ENCODE measurements at places on chromosomes 2 and 18.

DNA sequence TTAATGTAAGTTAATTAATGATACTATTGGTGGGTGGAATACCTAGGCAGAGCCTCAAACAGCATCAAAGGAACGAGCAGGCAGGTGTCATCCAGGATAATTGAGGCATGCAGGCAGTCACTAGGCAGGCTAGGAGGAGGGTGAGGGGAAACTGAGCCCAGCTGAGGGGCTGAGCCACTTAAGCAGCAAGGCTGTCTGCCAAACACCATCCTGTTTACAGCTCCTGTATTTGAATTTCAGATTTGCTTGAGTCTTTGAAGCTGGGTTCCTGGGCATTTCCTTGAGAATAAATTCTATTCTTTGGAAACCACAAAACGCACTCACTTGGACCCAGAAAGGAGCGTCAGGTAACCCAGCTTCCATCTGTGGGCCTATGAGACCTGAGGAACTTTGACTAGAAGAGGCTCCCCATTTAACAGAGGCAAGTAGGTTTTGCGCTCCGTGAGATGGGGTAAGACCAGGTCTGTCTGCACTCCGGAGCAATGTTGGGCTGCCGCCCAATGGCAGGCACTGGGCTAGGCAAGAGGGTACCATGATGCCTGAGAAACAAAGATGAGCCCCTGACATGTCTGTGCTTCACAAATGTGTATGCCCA lies 2.0 kb downstream of the EDAR start:
- no peak for DNase-seq

DNA sequence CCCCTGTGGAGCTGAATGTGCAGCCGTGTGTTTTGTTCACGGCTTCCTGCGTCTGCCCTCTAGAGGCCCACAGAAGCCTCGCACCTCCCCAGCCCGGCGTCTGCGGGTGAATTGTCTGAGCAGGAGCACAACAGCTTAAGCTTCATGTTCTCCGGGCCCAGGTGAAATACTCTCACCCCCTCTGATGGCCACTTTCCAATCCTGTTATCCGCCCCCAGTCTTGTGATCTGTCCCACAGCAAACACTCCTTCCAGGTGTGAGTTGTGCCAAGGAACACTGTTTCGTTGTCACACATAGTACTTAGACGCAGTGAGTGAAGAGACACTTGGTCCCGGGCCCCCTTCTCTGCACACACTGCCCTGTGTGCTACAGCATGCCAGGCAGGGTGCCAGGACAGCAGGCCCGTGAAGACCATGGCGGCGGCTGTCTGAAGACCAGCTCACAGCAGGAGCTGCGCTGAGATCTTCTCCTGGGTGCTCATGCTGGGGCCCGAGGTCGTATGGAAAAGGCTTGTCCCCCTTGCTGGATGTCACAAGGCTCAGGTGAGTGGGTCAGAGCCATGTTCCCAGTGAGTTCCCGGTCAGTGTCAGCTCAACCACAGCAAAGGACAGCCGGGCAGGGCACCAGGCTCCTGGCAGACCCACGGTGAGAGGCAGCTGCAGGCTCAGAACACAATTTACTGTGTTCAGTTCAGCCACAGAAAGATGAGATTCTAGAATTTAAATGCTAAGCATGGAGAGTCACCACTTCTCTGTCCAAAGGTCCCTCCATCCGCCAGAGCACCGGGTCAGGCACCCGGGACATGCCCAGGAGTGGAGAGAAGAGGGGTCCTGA lies 6.8 kb upstream of the PXDN start:
- peak; percentile 63 for DNase-seq

- no peak for DNase-seq
These were observed 19.7 kb downstream of the DARS1 start for GRCh38 chr2:135965756-135966155.

DNA sequence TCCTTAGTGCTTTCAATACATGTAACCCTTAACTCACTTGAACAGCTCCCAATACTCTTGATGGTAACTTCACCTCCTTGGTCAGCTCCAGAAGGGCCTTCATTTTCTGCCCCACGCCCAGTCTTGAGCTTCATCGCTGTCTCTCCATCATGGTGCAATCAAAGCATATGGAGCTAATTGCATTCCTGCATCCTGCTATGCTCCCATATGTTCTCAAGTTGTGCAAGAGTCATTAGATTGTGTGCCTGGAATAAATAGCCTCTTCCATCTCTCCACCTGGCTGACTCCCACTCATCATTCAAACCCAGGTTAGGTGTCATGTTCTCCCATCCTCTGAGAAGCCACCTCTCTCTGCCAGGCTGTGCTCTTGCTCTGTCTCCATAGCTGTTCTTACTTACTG lies 364.5 kb upstream of the RGPD4 start:
- DNase-seq, result no peak

- DNase-seq, result no peak
These were observed 438.0 kb upstream of the CDH20 start for GRCh38 chr18:60895181-60895580.

GRCh38 chr2:100551303-100551702 lies 11.5 kb upstream of the PDCL3 start:
- DNase-seq, result no peak

DNA sequence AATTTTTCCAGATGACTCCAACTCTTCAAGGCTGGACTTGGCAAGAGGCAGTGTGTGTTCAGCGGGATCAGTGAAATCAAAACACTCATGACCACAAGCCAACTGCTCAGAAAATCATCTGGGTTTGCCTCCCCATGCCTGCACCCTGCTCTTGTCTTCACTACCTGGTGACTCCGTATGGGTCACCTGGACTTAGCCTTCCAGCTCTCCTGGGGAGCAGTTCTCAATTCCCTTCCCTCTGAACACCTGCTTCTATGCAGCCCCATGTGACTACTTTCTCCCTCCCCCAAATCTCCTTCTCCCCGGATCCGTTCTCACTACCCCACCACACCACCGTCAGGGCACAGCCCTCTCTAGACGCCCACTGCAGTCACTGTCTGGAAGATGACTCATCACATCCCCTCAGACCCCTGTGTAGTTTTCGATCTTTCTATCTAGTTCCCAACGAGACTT lies 130.2 kb upstream of the ID2 start:
- DNase-seq, result no peak

DNA sequence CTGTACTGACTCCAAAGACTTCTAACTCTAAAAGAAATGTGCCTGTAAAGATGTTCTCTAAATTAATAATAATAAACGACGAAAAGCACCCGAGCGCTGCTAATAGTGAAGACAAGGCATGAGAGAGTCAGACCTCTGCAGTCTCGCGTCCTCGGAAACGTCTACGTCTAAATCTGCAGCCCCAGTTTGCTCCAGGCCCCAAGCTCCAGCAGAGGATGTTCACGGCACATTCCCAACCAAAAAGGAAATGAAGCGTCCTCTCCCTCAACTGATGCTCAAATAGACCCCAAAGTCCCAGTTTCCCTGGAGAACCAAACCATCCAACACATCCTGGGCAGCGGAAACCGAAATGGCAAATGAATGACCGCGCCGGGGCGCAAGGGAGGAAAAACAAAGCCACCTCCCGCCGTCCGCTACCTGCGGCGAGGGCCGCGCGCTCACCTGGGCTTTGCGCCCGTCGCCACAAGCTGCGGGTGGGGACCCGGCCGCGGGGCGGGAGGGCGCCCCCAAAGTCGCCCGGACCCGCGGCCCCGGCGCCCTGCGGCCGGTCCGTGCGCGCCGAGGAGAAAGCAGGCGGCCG lies 47.1 kb upstream of the CCDC150 start:
- DNase-seq, result no peak

DNA sequence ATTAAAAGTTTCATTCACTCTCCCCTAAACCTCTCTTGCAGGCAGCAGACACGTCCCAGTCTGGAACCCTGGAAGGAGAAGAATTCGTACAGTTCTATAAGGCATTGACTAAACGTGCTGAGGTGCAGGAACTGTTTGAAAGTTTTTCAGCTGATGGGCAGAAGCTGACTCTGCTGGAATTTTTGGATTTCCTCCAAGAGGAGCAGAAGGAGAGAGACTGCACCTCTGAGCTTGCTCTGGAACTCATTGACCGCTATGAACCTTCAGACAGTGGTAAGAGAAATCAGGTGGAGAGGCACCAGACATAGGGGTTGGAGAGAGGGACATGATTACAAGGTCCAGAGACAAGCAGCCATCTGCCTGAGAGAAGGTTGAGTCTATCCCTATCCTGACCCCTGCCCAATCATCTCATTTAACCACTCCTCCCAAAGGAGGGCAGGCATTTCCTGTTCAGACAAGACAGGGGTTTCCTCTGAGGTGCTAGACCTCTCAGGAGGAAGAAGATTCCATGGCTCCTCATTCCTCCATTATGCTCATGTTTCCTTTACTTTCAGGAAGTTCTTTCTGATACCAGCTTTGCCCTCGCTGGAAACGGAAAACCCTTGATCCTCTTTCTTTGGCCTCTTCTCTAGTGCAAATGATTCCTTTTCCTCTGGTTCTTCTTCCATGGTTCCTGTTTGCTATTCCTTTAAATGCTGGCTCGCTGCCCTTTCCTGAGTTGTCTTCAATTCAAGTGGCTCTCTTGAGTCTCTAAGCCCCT lies 15.1 kb downstream of the PLCD4 start:
- no peak for DNase-seq

DNA sequence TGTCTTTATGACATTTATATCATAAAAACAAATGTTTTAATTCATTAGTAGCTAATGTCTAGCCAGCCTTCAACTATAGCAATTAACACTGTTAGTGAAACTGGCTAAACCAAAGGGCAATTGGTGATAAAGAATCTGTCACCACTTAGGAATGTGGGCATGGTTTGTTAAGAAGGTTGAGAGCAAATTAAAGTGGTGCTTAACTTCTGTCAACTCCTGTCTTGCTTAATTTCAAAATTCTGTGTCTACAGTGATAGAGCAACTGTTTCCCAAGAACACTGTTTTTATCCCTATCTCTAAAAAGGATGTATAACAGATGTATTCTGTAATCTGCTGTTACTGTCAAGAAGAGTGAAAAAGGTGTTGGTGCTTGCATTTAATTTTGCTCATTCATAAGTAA lies 36.5 kb downstream of the CFAP36 start:
- DNase-seq, result no peak

DNA sequence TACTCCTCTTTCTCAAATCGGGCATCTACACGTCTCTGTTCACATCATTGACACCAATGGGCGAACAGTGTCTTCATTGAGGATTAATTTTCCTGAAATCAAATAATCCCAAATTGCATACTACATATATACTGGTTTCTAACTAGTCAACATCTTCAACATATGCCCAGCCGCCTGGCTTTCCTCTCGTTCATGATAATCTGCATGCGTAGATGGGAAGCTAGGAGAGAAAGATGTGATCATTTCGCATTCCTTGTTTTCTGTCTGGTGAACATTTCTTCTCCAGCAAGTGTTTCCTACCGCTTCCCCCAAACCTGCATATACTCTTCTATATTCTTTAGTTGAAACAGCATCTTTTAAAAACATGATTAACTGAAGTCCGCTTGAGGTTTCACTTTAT lies 7.4 kb downstream of the TWIST2 start:
- DNase-seq, result no peak

DNA sequence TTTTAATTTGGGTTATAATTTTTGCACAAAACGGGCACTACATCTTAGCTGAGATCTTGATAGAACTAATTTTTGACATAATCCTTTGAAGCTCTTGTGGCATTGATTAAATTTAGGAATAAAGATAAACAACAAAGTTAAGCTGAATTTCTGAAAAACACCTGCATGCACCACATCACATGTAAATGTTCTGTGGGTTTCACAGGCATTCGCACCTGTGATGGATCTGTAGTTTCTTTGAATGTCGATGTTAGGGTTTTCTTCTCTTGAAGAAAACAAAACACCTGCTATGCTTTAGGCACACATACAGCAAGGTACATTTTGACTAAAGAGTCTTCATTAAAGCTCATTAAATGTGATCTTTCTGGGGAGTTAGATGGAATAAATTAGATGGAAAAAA lies 60.3 kb downstream of the RPIA start:
- DNase-seq, result no peak

GRCh38 chr2:157788201-157788600 lies 87.9 kb downstream of the ACVR1 start:
- no peak for DNase-seq

DNA sequence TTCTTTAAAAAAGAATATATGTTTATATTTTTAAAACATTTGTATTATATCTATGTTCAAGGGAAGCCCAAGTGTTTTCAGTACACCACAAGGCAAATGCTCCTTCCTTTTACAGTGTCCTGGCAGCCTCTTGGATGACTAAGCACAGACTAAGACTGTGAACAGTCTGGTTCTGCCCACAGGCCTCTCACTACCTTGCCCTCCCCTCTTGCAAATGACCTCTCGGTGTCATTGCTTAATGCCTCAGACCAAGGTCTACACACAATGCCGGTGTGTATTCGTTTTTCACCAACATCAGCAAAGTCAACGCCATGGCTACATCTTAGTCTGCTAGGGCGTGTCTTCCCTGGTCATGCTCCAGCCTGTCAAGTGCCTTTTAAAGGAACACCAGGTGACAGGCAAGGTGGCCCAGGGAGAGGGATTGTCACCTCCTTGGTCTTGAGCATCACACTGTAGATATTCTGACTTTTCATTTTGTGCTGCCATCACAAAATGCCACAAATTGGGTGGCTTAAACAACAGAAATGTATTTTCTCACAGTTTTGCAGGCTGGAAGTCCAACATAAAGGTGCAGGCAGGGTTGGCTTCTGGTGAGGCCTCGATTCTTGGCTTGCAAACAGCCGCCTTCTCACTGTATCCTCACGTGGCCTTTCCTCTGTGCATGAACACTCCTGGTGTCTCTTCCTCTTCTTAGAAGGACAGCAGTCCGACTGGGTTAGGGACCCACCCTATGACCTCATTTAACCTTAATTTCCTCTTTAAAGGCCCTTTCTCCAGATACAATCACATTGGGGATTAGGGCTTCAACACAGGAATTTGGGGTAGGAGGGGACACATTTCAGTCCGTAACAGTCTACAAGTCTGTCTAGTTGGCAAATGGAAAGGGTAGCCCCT lies 266.5 kb downstream of the KLHL29 start:
- no peak for DNase-seq

- no peak for DNase-seq
These were observed at the start of gene PROKR1 for GRCh38 chr2:68643011-68643873. Gene PROKR1 (plus strand): TSS chr2:68643579. CDS start chr2:68645822, 2,243 bp downstream.

- DNase-seq, result no peak
These were observed 515.0 kb upstream of the HS6ST1 start for GRCh38 chr2:128833664-128834027.

GRCh38 chr2:46471-47345 lies at the start of gene FAM110C:
Gene FAM110C (minus strand): TSS chr2:46505. CDS start chr2:46385, 120 bp downstream.
- no peak for DNase-seq

- DNase-seq, result no peak
These were observed 7.5 kb downstream of the ACYP2 start for GRCh38 chr2:54122939-54123338.

DNA sequence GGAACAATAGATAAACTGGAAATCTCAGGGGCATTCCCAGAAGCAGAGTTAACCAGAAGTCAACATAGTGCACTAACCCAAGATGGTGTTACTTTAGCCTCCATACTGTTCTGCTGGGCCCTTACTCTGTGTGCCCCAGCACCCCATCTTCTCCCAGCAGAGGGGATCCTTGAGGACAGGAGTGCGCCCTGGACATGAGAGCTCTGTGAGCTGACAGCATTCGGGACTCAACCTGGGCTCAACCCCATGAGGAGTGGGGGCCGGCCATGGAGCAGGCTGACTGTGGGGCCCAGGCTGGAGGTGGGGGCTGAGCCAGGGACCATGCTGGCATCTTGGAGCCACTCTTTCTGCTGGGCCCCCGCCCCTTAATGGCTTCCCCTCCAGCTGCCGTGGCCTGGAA lies 156.3 kb upstream of the HS6ST1 start:
- DNase-seq, result no peak

- no peak for DNase-seq
These were observed 195.5 kb downstream of the ANKRD30BL start for GRCh38 chr2:131966256-131966655.

Measured in smooth muscle cell of the brain vasculature (primary cell).